ENCODE measurements at places on chromosomes 4 and X.

GRCh38 chr4:15683143-15683495 is 1.5 kb downstream of the FAM200B start:
- no peak for DNase-seq

DNA sequence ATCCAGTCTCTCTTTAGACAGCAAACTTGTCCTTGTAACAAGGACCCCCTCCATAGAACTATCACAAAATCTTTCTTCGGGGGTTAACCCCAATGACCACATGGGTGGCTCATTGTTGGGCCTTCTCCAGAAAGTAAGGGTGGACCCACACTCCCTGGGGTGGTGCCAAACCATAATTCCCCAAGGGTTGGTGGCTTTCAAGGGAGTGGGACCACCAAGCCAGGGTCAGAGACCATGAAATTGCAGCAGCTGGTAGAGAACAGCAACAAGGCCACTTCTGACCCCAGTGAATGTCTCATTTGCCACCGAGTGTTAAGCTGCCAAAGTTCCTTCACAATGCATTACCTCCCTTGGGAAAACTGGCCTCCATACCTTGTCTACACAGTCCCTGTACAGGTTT is 28.8 kb upstream of the ZDHHC9 start:
- no peak for DNase-seq

DNA sequence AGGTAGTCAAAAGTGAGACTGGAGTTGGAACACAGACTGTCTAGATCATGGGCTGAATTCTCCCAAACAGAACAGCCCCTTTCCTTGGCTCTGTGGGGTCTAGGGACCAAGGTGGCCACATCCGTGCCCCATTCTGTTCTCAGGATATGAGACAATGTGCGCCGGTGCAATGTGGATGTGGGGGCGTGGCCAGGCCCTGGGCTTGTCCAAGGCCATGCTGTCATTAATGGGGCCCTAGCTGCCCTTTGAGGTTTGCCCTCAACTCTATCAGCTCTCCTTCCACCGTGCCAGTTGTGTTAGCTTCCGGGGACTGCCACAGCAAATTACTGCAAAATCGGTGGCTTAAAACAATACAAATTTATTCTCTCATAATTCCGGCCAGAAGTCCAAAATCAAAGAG is 312.6 kb downstream of the EVC2 start:
- DNase-seq = no peak

GRCh38 chr4:7705062-7705461 is 234.6 kb downstream of the AFAP1 start:
- DNase-seq = no peak

GRCh38 chr4:40055863-40056715 is 561 bp upstream of the N4BP2 start:
- peak; percentile 43 for DNase-seq

- no peak for DNase-seq
Observed at GRCh38 chr4:100746141-100746739, 228.4 kb upstream of the EMCN start.

- peak; percentile 54 for DNase-seq
Observed at GRCh38 chrX:48071064-48071985, at the start of gene ZNF630. Gene ZNF630, minus strand, starts transcription at chrX:48071640. Its CDS starts 4,754 bp downstream, at chrX:48066886.

Measured in stimulated activated CD8-positive, alpha-beta memory T cell treated with anti-CD3 and anti-CD28 coated beads, Interleukin-7, amount 100 ng/mL, for 48 hours (primary cell).